ENCODE measurements at places on chromosomes 7 and 10.

GRCh38 chr10:62527019-62527827 lies 153.1 kb downstream of the ZNF365 start:
- no peak for DNase-seq

- no peak for DNase-seq
Measured at GRCh38 chr7:44920119-44920518, 34.8 kb upstream of the PURB start.

DNA sequence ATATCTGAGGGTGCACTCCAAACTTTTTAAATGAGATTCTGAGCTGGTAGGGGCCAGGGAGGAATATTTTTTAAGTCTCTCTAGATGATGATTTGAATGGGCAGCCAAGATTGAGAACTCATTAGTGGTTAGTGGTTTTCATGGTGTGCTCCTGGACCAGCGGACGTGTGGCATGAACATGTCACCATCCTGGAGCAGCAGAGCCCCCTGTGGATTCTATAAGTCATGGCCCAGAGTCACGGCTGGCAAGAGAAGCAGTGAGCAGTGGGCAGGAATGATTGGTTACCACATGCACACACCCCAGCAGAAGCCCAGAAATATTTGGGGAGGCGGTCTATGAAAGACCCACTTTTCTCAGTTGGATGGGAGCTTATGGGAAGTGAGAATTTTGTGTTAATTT lies 21.2 kb upstream of the UCN3 start:
- DNase-seq: peak; percentile 3

GRCh38 chr7:131111081-131111576 lies 216.5 kb upstream of the MKLN1 start:
- DNase-seq: no peak

- peak; percentile 53 for DNase-seq
Measured at GRCh38 chr10:15370856-15371701, at the start of gene FAM171A1. FAM171A1 (minus strand) TSS chr10:15371289; CDS start chr10:15371052, 237 bp downstream.

DNA sequence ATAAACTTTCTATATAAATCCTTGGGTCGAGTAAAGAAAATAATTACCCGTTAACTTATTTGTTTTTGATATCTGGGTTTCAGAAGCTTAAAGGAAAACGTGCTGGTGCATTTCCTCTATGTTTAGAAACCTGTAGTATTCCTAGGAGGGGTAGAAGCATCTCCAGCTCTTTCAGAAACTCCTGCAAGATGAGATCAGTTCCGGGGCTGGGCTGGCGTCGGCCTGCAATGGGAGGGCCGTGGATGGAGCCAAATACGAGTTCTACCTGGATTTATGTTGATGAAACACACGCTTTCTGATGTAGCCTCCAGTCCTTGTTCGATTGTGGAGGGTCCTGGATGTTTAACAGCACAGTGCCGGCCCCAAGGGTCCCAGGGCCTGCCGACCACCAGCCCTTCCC lies 35.8 kb upstream of the DIP2C start:
- DNase-seq: no peak

- no peak for DNase-seq
Measured at GRCh38 chr10:109975244-109976190, 32.3 kb upstream of the ADD3 start.

GRCh38 chr7:7919449-7919945 lies 49.1 kb upstream of the GLCCI1 start:
- no peak for DNase-seq

DNA sequence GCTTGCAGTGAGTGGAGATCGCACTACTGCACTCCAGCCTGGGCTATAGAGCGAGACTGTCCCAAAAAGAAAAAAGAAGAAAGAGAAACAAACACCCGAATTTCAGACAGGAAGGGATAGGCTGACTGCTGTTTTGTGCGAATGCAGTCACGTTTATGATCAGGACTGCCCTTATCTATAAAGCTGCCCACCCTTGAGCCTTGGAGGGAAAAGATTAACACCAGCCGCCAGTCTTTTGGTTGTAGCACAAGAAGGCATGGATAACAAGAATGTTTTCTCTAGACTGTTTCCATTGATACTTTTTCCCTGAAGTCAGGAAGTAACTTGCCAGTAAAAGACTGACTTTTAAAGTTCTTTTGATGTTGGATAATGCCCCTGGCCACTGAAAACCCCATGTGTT lies 314.0 kb downstream of the BICC1 start:
- DNase-seq: no peak

DNA sequence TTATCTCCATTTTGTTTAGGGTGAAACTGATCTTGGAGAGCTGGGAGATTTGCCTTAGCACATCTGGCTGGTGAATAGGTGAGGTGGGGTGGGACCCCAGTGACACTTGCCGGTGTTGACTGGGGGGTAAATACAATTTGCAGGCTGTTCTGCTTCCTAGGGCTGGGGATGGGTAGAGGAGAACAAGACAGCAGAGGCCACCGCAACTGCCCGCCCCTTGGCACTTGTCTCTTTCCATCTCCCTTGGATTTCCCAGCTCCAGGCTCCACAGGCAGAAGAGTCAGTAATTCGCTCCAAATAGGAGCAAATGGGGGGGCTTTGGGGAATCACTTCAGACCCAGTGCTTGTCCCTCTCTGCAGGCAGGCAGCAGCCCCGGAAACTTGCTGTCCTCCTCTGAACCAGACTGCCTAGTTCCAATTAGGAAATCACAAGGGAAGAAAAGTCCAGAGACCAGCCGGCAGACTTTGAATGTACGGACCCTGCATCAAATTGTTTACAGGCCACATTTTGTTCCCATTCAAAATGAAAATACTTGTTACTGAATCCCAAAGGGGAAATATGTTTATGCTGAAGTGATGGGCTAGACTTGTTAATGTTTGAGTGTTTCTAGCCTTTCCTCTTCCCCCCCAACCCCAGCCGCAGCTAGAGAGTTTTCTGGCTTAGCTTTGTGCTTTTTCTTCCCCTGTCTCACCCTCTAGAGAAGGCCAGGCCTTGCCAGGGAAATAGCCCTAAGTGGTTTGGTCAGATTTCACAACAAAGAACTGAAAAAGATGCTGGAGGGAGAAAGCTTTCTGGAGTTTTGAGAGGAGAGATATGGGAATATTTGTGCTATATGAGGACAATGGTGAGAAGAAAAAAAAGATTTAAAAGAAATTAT lies 10.0 kb upstream of the INPP5F start:
- DNase-seq: no peak

DNA sequence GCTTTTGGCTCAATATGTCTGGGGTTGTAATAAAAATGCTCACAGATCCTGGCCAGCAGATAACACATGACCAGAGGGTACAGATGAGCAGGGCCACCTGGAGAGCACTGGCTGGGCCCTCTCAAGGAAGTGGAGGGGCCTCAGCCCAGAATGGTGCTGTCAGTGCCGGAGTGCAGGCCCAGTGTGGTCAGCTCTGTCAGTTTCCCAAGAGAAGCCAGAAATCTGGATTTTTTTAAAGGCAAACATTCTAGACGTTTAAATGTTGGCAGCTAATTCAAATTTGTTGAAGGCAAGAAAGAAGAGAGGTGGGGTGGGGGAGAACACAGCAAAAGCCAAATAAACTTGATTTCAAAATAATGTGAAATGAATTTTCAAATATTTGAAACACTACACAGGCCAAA lies 2.0 kb downstream of the C10orf105 start:
- DNase-seq: no peak

- DNase-seq: no peak
Measured at GRCh38 chr7:82443036-82443546, 486 bp downstream of the CACNA2D1 start.

GRCh38 chr10:86498598-86498997 lies 23.0 kb downstream of the WAPL start:
- DNase-seq: no peak

- no peak for DNase-seq
Measured at GRCh38 chr7:6169805-6170520, 102.5 kb downstream of the CYTH3 start.

DNA sequence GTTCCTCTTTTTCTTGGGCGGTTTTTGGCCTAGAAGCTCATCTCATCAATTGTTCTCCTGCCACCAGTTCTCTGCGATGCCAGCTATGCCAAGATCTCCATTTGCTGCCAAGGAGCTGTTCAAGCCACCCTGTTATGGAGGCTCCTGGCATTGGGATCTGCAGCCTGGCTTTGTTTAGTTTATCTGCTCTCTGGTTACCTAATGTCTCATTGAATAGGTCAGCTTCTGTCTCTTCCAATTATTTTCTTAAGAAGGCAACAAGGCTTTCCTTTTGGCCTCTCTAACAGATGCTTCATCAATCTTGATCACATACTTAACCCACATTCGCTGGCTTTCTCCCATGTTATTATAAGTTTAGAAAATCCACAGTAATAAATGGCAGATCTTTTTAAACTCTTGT lies 20.6 kb upstream of the SDK1 start:
- no peak for DNase-seq

GRCh38 chr10:5447056-5447455 lies 34.7 kb downstream of the NET1 start:
- no peak for DNase-seq

DNA sequence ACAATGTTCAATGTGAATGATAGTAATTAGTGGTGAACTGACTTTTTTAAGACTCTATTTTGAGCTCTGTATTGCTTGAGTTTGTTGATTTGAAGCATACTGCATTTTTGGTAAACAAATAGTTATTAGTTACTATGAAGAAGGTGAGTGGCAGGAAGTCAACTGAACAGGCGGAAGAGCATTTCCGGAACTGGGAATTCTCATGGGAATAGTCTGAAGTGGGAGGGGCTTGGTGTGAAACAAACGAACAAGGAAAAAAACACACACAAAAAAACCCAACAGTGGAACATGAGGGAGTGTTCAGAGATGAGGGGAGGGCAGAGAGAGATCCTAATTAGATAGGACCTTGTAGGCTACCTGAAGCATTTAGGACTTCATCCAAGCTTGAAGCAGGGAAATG lies 43.9 kb upstream of the C1QL3 start:
- DNase-seq: no peak

DNA sequence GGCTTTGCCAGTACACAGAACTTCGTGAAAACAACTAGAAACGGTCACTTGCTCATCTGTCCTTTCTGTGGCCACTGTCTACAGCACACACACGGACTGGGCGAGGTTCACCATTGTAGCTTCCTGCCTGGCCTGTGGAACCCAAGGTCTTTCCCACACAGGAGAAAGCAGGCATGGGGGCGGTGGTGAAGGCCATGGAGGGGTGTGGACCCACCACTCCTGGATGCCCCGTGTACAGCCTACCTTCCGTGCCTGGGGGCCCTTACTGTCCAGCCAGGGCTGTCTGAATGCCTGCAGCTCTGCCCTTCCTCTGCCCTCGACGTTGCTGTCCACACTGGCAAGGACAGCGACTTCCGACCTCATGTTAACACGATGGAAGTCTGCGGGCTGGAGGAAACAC lies 108.8 kb downstream of the PRPF18 start:
- no peak for DNase-seq
